Esophagus squamous epithelium (tissue), 5 donors: ENCODE measurements at places on chromosomes 16 and 17. TPM values are rescaled to one million over a fixed set of nuclear protein-coding genes. Genes with fewer than 3 reads are reported as not detected.

TP53TG3C gene
- not detected for total RNA-seq

DNA sequence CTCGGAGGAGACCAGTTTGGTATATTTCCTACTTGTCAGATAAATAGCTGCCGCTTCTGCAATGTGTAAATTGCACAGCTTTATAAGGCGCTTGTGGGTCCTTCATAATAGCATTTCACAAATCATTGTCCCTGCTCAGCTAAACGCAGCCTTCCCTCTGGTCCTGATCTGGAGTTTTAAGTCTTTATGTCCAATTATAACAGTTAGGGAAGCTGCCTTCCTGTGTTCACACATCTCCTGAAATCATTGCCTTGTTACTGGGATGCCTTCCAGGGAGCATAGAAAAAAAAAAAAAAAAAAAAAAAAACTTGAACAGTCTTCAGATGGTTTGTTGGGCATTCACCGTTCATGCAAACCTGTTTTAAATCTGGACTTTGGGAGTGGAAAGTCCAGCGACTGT is 342.0 kb downstream of the XYLT1 start:
- no peak for DNase-seq

KCNJ16 gene
- not detected for total RNA-seq

DNA sequence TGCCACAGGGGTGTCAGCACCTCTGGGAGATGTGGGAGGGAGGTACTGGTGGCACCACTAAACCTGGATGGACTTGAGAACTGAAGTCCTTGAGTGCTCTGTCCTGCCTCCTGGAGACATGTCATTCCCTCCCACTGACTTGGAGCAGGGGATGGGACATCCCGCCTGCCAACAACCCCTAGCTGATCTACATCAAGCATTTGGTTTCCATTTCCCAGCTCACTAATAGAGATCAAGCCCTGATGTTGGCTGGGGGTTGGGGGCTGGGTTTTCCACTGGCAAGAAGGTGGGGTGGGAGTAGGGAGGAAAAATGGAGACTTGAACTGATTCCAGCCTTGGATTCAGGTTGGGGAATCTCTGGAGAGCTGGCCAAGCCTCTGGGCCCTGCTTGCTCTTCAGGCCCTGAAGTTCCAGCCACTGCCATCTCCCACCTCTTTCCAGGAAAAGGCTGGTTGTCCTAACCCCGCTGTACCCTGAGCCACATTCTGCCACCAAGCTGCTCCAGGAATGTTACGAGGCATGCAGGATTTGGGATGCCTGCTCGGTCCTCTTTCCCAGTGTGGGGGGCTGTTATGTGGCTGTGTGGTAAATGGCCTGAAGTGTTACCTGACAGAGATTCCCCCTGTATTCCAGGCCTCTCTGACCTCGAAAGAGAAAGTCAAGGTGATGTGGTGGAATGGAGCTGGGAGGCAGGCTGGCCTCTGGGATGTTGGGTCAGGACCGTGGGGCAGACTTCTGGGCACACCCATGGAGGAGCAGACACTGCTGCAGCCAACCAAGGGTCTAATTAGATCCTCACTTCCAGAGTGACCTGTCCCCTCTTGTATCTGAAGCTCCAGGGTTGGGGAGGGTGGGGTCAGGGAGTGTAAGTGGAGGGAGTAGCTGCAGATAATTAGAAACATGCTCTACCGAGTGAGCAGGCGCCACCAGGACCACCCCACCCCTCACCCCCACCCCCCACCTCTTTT is 16.7 kb downstream of the IGFBP4 start:
- no peak for DNase-seq
